NCI-H2171 (cell line): ENCODE measurements at places on chromosomes 12 and 14.
A peak's percentile ranks its signal among the peaks of the same experiment; 100 is the strongest.

DNA sequence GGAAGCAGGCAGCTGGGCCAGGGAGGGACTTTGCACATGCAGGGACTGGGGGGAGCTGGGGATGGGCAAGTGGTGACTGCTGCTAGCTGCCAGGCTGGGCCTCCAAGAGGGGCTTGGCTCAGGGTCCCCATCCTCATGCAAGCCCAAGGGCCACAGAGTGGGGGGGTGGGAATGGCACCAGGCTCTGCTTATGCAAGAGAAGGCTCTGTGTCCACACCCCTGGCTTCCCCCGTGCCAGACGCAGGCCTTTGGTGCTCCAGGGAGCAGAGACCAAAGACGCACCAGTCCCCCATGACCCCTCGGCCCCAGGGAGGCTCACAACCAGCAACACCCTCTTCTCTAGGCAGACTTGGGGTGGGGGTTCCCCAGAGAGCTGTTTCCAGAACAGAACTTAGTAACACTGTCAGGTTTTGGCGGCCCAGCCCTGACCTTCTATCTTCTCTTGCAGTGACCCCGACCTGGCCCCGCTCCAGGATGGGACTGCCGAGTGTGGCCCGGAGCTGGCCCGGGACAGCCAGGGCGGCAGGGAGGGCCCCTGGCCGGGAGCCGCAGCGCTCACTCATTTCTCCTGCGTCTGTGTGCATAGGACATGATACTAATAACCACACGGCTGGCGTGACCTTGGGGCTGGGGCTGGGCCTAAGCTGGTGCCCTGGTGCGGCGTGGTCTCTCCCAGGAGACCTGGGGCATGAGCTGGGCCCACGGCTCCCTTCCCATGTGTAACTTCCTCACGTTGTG lies 14.3 kb downstream of the XRCC3 start:
- no peak for DNase-seq

DNA sequence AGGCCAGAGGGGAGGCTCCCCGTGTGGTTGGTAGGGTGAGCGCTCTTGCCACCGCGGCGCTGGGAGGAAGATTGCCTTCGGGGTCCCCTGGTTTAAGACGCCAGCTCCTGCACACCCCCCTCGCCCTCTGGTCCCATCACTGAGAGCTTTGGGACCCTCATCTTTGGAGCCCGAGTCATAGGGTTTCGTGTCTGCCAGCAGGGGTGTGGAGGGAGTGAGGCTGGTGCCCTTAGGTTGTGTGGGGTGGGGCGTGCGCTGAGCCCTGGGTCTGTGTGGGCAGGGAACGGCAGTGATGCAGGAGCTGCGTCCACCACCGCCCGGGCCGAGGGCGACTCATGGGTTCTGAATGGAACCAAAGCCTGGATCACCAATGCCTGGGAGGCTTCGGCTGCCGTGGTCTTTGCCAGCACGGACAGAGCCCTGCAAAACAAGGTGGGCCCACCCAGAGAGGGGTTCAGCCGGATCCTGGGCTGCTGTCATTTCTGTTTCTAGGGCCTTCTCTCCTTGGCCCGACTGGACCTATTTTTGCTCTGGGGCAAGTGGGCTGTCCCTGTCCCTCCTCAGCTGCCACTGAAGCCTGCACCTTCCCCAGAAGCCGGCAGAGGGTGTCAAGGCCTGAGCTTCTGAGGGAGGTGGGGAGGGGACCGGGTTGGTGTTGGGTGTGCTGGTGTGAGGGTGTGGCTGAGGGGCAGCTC lies 12.1 kb downstream of the ACADS start:
- no peak for DNase-seq

GRCh38 chr14:55332654-55333570 lies 61.7 kb downstream of the FBXO34 start:
- DNase-seq = no peak

DNA sequence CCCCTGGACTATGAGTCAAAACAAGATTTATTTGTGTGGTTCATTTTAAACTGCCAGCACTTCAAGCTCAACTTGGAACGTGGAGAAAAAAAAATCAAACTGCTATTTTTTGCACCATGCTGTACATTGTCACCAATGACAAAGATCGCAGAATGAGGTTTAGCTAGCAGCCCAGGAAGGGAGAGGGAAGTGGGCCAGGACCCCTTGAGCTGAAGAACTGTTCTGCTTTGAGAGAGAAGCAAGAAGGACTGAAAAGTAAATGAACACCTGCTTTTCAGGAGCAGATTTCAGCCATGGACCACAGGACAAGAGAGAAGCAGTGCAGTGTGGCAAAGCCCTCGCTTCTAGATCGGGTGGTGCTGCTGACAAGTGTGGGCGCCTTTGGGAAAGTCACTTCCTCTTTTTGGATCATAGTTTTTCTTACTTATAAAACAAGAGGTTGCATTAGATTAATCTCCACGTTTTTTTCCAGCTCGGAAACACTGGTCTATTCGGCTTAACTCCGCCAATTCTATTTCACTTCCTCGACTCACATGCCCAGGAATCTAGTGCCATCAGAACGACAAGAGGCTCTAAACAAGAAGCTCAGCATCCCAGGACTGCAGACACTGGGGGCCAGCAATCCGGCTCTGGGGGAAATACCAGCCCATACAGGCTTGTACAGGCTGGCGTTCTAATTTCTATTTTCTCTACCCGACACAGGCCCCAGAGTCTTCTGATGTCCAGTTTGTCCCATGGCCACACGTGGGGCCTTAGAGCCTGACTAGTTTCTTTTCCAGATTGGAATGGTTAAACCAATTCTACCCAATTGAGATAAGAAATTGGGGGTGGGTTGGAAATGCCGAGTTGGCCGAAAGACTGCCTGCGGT lies 129.9 kb downstream of the CRACR2A start:
- no peak for DNase-seq

DNA sequence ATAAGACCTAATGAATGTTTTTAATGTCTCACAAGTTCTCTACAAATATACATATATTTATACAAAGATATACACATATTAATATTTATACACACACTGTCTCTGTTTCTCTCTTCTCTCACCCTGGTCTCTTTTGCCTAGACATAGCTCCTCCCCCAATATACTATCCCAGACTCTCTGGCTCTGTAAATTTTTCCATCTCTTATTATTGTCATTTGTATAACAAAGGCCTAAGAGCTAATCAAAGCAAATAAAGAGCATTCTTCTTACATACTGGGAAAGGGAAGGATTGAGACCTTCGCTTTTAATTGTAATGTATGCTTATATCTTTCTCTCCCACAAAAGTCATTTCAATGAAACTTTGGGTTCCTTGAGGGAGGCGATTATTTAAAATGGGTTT lies 318.1 kb downstream of the ADAMTS20 start:
- no peak for DNase-seq

DNA sequence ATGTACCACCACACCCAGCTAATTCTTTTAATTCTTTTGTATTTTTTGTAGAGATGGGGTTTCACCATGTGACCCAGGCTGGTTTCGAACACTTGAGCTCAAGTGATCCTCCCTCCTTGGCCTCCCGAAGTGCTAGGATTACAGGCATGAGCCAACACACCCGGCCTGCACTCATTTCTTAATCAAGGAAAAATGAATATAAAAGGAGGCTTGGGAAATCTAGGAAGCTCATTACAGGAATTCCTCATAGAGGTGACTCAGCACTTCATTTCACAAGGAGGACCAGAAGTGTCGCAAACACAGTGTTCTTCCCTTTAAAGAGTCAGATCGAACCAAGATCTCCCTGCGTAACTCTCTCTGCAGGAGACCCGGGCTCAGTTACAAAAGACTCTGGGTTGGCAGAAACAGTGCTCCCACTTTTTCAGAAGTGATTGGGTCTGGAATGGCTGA lies 30.3 kb downstream of the NFKBIA start:
- DNase-seq = no peak

- DNase-seq = no peak
Measured at GRCh38 chr14:102252834-102253801, 51.8 kb downstream of the MOK start.

DNA sequence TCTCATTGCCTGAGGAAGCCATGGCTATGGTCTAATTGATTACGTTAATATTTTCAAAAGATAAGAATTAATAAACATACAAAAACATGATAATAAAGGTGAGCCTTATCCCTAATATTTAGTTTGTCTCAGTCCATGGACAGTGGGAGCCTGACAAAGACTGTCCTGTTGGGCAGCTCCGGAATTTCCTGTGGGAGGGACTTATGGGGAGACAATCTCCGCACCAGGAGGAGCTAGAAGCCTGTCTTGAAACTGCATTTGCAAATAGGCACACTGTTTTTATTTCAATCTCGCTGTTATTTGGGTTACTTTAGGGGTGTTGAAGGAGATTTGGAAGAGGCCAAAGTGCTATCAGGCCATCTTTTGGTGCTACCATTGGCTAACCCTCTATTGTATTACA lies 50.8 kb upstream of the ZDHHC17 start:
- no peak for DNase-seq

- DNase-seq = no peak
Measured at GRCh38 chr12:111238075-111238734, 130.7 kb downstream of the PHETA1 start.

DNA sequence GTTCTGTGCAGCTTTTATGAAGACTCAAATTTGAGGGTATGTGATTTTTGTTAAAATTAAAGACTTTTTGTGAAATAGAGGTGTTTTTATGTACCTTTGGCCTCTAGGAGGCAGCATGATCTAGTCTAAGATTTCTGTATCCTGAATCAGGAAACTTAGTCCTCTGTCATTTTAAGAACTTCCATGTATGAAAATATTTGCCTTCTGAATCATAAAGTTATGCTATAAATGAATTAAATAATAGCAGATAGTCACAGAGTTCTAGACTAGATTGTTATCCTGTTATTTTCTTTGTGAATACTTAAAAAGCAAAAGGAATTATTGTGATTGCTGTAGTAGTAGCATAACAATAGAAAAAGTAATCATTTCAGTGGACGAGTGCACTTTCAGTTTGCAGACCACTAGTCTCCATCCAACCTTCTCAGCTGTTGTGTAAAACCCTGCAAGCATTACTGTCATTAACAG lies 56.3 kb downstream of the FGD4 start:
- peak; percentile 11 for DNase-seq

DNA sequence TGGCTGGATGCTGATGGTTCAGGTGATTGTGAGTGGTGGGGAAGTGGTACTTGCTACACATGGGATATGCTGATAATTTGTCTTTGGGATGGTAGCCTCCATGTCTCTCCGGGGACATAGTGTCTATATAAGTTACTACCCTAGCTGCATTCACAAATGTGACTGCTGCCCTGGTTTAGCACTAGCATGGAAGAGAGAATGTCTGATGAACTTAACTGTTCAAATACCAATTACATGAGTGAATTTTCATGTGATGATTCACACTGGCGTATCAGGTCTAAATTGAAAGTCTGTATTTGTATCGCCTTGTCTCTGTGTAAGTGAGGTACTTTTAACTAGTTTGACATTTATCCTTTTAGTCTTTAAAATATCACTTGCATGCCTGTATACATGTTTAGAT lies 34.4 kb downstream of the ATF7IP start:
- no peak for DNase-seq

DNA sequence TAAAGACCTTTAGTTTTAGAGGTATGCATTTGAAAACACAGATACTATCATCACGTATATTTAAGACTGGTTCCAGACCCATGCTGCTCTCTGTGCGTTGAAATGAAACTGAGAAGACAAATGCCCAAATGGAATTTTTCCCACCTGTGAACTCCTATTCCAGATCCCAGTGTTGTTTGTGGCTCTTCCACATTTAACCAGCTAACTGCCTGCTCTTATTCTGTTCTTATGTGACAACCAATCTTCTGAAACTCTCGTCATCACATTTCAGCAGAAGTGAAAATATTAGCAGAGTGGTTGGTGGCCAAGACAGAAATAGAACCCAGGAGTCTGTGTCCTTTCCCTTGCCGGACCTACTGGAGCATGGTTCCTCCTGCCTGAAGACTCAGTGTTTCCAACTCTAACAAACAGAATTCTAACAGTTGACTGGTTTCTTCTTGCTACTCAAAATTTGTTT lies 460.2 kb downstream of the RAD51B start:
- no peak for DNase-seq

GRCh38 chr12:110917467-110917866 lies 2.9 kb downstream of the MYL2 start:
- DNase-seq = no peak

DNA sequence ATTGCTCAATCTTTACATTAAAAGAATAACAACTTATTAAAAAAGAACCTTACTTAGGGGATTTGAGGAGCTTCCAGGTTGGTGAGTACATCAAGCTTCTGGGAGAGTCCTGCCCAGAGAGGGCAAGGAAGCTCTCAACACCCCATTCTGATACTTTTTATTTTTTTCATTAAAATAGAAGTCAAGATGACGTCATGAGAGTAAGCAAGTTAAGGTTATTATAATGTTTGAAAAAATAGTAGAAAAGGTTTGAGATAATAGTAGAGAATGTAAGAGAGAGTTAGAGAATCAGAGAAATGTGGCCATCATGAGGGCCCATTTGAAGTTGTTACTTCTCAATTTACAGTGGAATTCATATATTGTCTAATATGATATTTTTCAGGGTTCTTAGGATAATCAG lies 221.0 kb upstream of the SLC16A7 start:
- DNase-seq = no peak

- no peak for DNase-seq
Measured at GRCh38 chr12:109632342-109632741, 58.7 kb downstream of the MVK start.

- no peak for DNase-seq
Measured at GRCh38 chr12:116142936-116143898, 134.3 kb downstream of the MED13L start.

- DNase-seq = no peak
Measured at GRCh38 chr12:69059465-69060457, 126.8 kb upstream of the CPM start.

DNA sequence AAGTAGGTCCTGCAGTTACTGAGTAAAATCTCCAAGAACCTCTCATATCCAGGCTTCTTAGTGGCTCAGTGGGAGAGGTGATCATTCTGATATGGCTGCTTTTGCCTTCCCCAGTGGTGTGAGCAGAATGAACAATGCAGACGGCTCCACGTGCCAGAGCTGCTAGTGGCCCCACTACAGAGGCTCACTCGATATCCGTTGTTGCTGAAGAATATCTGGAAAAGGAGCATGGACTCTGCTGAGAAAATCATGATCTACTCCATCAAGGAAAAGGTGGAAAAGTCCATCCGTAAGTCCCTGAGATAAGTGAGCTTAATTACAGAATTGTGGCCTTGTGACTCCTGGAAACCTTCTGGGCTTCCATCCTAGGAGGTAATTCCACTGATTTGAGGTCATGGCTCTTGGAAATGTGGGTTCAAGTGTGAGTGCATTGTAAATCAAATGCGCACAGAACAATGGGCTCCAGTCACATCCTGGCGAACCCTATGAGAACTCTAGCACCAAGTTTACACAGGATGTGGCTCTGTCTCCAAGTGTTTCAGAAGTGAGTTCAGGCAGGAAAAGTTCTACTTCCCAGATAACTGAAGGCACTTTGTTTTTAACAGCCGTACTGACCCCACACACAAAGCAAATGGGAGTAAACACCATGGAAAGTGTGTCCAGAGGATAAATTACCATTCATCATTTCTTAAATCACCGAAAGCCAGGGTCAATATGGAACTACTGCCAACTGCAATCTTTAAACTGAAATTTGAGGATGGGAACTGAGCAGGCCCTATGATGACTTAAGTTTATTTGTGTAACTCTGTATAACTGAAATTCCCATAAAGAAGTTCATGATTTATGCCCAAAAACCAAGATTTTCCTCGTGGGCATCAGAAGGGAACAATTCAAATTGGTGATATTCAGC lies 51.4 kb downstream of the PLEKHG7 start:
- no peak for DNase-seq

GRCh38 chr12:75917083-75917482 lies 114.5 kb downstream of the PHLDA1 start:
- no peak for DNase-seq
